SW480 (cell line): ENCODE measurements at places on chromosomes 1 and 21.

GRCh38 chr21:36479415-36480402 lies at the start of gene CLDN14:
CLDN14 (minus strand) TSS chr21:36480122; CDS start chr21:36461695, 18,427 bp downstream.
- DNase-seq = no peak

DNA sequence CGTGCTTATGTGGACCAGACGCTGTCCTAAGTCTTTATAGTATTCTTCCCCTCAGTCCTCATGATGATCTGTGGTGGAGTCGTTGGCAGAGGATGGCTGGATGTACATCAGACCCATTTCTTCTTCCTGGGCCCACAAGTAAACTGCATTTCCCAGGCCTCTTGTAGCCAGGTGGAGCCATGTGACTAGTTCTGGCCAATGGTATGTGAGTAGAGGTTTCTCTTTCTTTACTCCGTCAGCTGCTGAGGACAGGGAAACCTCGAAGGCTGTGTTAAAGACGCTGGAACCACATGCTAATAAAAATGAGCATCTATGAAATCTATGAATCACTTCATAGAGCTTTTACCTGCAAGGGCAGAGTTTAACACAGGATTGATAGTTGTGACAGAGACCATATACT lies 18.7 kb upstream of the ZNF362 start:
- no peak for DNase-seq

DNA sequence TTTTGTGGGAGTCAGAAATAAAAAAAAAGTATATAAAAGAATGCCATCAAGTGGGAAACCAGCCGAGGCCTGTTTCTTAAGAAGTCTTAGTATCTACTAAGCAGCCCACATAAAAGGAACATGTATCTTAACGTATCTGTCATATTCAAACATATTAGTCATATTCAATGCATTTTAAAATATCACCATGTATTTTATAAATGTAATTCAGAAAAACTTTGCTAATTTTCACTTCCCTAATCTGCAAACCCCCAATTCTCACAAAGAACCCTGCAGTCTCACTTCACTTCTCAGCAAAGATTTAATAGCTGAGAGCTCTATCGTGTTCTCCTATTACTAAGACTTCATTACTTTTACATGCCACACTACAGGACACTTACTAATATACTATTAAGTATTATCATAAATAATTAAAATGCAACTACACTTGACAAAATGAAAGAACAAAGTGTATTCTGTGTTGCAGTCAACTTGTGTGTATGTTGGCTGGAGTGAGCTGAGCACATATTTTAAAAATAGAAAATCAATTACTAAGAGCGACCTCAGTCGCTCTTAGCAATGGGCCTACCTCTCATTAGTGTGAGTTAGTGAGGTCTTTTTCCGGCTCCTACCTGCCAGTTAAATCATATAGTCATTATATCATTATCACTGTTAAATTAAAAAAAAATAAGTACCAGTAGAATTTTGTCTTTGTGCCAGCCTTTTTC lies 484.3 kb downstream of the LMO4 start:
- DNase-seq = no peak

GRCh38 chr21:42219606-42220137 lies 732 bp downstream of the ABCG1 start:
- no peak for DNase-seq

GRCh38 chr1:183893561-183894289 lies 88.8 kb downstream of the RGL1 start:
- DNase-seq = no peak

DNA sequence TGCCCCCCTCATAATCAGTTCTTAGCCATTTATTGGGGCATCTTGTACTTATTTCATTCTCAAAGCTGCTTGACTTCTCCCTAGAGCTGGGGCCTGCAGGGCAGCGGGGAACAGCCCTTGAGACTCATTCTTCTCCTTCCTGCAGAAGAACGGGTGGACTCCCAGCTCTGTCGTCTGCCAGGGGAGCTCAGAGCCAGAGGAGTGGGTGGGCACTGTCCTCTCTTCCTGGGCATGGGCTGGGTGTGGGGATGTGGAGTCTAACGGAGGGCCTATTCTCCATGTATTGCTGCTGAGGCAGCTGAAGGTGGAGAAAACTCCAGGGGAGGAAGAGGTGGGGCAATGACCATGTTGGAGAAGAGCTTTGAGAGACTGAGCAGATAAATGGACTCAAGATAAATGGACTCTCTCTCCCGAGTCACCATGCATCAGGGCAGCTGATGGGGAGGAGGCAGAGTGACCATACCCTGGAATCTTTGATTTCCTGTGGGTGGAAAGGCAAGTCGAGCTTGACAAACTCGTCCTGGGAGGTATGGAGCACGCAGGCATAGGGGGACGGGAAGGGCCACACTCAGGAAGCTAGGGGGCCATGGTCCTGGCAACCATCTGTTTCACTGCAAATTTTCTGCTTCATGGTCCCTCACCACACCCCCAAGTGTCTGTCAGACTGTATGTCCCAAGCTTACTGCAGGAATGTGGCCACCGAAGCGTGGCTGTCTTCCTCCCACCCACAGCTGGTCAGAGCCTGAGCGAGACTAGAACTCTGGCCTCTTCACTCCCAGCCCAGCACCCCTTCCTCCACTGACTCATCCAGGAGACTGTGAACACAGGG lies 56.9 kb upstream of the ATP2B4 start:
- DNase-seq = no peak

- DNase-seq = no peak
Observed at GRCh38 chr1:226979517-226980121, 39.5 kb downstream of the COQ8A start.

DNA sequence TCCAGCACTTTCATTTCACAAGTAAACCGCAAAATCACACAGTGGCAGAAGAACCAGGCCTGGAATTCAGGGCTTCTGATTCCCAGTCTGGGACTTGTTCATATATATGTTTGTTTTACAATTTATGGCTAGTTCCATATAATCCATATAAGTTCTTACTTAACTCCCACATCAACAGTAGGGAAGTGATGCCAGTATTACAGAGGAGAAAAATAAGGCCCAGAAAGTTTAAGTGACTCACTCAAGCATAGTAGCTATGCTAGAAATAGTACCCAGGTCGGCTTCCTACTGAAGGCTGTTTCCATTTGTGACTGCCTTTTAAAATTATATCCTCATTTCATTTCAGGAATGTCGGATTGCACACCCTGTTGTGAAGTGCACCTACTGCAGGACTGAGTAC lies 1.4 kb downstream of the FAM76A start:
- no peak for DNase-seq

DNA sequence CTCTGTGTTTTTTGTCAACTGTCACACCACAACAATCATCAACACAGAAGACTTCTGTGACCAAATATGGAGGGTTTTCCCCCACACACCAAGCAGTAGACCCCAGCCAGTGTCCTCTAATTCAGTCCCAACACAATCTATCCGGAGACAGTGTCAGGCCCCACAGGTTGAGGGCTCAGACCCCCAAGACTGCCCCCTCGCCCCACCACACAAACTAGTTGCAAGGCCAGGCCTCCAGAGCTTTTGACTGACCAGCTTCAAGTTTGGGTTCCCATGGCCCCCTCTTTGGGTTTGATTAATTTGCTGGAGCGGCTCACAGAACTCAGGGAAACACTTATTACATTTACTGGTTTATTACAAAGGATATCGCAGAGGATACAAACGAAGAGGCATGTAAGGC lies 37.2 kb downstream of the NEK2 start:
- no peak for DNase-seq

DNA sequence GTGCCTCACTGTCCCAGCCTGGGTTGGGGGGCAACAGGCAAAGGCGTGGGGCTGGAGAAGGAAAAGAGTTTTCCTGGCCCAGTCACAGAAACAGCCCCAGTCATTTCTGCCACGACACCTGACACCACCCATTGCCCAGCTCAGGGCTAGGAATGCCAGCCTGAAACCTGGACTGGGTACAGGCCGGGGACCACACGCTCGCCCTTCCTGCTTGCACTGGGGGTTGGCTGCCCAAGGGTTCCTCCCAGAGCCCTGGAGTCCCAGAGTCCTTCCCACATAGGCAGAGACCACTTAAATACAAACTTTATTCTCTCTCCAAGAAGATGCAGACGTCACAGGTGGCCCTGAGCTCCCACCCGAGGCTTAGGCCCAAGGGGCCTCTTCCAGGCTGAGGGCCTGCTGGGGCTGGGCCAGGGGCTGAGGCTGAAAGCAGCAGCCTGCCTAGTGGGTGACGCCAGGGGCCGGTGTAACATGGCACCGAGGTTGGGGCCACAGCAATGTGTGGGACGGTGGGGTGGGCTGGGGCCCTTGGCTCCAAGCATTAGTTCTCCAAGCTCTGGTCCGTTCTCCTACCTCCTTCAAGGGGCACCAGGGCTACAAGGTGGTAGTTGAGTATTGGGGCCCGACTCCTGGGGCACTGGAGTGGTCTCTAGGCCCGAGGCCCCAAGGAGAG lies 1.6 kb downstream of the TMEM52 start:
- DNase-seq = no peak

GRCh38 chr1:167474191-167474641 lies 44.1 kb downstream of the CD247 start:
- DNase-seq = no peak

- DNase-seq = no peak
Observed at GRCh38 chr1:59408608-59409240, 111.8 kb downstream of the FGGY start.

DNA sequence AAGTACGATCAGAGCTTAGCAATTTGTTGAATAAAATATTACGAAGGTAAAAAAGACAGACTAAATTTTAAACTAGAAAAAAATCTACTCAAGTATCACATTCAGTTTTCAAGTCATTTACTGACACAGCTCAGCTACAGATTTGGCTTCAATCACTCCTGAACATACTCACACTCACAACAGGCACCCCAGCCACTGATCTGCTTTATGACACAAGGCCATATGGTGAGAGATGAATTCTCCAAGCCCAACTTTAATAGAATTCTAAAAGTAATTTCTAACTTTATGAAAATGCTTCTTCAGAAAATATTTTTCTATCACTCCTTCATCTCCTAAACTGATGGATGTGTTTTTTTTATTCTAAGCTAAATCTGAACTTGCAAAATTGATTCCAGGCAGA lies 337.1 kb downstream of the HHIPL2 start:
- no peak for DNase-seq

DNA sequence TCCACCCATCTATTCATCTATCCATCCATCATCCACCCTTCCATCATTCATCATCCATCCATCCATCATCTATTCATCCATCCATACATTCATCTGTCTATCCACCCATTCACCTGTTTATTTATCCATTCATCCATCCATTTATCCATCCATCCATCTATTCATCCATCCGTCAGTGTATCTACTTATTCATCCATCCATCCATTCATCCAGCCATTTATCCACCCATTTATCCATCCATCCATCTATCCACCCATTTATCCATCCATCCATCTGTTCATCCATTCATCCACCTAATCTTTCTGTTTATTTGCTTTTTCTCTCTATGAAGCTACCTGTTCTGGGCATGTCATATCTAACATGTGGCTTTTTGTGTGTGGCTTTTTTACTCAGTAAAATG lies 115.4 kb downstream of the CRYAA start:
- DNase-seq = no peak

GRCh38 chr1:21543598-21543997 lies 34.4 kb downstream of the ALPL start:
- no peak for DNase-seq

- no peak for DNase-seq
Observed at GRCh38 chr1:232238009-232238408, 391.9 kb downstream of the SIPA1L2 start.

GRCh38 chr1:173341307-173341706 lies 134.2 kb upstream of the TNFSF4 start:
- no peak for DNase-seq

- DNase-seq = no peak
Observed at GRCh38 chr1:111542187-111542586, 38.8 kb upstream of the ADORA3 start.

GRCh38 chr1:62585469-62586155 lies 11.7 kb upstream of the ANGPTL3 start:
- DNase-seq = no peak

DNA sequence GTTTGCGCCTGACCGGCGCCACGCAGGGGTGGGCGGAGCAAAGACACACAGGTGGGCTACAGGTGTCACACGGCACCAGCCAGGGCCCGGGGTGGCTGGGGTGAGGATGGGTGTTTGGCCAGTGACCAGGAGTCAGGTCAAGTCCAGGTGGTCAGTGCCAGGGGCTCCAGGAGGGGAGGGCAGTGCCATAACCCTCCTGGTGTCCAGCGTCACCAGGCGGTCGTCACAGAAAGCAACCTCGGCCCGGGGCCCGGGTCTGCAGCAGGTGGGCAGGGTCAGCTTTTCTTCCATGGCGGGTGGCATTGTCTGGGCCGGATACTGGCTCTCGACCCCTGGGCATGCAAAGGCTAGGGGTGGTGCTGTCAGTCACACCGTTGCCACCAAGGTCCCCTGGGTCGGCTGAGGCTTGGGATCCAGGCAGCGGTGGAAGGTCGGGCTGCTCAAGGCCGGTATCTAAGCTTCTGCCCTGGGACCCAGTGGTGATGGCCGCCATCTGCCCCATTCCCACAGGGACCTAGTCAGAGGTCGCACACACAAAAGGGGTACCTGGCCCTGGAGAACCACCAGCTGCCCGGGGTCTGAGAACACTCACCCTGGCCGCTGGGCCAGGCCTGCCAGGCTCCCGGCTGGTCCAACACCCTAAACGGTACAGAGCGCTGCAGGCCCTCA lies 1.8 kb downstream of the FNDC10 start:
- DNase-seq = no peak

DNA sequence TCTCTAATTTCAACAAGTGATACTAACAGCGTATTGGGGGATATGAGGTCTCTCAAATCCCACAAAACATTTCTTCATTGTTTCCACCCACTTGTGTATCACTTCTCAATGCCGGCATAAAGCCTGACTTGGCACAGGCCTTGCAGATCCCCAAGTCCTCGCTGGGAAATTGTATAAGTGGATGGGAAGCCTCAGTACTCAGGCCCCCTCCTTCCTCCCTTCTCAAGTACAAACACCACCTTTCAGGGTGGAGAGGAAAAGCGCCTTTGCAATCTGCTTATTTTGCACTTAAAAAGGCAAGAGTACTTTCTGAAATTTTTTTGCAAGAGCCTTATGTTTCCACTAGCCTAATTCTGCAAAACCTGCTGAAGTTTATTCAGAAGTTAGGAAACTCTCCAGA lies 25.8 kb upstream of the KLHDC8A start:
- DNase-seq = no peak

GRCh38 chr1:40276122-40276521 lies 18.1 kb downstream of the ZMPSTE24 start:
- DNase-seq = no peak

DNA sequence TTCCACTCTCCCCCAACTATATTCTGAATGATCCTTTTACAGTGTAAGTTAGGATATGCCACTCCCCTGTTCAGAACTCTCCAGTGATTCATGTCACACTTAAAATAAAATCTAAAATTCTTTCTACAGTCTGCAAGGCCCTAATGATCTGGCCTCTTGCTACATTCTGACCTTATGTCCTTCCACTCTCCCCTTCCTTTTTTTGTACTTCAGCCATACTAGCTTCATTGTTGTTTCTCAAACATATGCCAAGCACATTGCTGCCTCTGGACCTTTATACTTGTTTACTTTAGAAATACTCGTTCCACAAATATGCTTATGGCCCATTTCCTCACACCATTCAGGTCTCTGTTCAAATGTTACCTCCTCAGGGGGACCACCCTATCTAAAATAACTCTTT lies 14.8 kb upstream of the PSMA5 start:
- no peak for DNase-seq

GRCh38 chr1:62315387-62315786 lies 3.8 kb downstream of the KANK4 start:
- DNase-seq = no peak
